ENCODE measurements at places on chromosomes 6 and 20.

DNA sequence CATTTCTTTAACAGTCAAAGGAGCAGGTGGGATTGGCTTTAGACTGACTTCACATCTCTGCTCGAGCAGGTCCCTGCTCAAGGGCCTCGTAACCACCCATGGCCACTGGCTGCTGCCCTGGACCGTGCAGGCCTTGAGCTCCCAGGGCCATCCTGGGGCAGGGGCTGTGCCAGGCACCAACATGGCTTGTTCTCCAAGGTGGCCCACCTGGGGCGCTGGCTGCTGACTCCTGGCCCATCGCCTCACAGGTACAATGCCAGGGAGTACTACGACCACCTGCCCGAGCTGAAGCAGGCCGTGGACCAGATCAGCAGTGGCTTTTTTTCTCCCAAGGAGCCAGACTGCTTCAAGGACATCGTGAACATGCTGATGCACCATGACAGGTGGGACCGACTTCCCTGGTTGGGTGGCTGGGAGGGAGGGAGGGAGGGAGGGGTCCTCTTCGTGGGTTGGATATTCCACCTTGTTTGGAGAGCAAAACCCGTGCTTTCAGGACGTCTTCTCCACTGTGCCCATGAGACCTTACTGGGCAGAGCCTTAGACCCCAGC is 46.1 kb downstream of the PYGB start:
- DNase-seq: no peak

DNA sequence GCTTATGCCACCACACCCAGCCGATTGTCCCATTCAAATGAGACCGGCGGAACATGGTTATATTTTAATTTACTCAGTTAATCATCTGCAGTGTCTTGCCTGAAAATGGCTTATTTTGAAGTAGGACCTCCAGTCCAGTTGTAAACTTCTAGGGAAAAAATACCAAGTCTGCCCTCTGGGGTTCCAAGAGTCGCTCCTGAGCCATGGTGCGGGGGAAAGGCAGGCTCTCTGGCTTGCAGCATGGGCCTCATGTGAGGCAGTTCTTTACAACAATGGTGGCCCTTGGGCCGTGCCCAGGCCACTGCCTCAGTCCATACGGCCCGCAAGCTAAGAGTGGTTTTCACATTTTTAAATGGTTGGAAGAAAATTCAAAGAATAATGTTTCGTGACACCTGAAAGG is 62.7 kb upstream of the XRN2 start:
- no peak for DNase-seq

DNA sequence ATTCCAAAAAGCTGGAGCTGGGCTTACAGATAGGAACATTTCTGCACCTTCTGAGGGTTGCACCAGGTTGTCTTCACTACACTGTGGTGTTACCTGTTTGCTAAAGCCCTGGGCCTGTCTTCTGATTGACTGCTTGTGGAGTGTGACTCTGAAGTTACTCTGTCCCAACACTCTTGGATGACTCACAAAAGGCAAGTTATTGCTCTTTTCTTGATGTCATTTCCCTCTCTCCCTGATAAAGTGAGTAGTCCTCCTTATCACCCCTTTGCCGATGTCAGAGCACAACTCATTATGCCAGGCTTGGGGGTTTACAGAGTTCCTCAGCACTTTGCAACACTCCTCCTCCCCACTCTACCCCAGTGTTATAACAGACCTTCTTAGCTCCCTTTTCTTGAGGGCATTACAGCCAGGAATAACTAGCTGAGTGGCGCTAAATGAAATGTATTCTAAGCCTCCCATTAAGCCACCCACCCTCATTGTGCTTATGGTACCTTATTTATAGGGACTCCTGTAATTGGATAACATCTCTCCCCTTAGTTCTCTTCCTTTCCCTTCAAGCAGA is 36.1 kb upstream of the NKX2-4 start:
- no peak for DNase-seq

GRCh38 chr6:29611426-29611825 is 21.6 kb downstream of the GABBR1 start:
- no peak for DNase-seq

DNA sequence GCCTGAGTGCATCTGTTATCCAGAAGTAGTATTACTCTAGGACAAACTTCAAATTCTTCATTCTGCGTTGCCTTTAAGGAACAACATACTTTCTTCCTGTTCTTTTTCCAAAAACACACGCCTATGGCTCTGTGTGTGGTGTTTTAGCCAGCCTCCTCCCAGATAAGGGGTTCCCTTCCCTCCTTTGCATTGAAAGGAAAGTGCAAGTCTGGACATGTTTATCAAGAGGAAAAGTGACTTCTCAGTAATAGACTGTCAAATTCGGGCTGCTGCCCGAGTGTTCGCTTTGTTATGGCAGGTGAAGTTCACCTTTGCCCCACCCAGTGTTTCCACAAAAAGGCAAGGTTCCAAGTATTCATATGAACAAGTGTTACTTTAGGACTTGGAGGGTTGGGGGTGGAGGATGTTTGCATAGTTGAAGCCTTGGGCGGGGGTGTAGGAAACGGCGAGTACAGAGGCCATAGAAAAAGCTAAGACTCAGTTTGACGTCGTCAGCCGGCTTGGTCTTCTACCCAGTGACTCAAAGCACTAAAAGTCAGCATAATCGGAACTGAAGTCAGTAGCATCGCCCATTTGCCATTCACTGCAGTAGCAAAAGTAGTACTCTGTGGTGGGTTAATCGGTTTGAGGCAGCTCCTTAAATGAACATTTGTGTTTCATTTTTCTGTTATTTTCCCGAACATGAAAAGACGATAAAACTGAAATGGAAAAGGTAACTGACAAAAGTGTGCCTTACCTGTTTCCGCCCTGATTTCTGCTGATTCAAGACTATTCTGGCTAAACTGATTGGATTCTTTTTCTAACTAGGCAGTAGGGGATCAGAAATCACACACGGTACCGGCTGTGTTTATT is 12.5 kb downstream of the PRDM1 start:
- peak; percentile 83 for DNase-seq

- no peak for DNase-seq
Observed at GRCh38 chr20:24693466-24694156, 224.2 kb downstream of the SYNDIG1 start.

- DNase-seq: no peak
Observed at GRCh38 chr6:147782302-147782701, 273.8 kb downstream of the SAMD5 start.

DNA sequence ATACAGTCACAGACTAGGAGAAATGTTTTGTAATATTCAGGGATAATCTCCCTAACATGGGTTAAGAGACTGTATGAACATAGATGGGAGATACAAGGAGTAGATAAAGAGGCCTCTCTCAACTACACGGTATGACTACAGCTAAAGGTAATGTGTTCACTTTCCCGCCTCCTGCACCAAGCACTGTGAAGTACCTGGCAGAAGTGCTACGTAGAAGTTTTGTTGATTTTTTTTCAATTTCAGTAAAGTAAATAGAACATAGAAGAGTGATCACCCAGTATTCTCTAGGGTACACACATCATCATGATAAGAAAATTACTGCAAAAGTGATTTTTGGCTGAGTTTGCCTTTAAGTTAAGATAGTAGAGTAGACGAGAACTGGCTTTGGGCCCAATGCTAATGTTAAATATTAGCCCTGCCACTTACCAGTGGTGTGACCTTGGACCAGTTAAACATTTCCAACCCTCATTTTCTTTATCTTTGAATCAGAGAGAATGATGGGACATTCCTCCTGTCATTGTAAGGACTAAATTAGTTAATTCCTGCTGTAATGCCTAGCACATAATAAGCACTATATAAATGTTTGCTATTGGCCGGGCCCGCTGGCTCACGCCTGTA is 183.6 kb downstream of the COL9A1 start:
- no peak for DNase-seq

DNA sequence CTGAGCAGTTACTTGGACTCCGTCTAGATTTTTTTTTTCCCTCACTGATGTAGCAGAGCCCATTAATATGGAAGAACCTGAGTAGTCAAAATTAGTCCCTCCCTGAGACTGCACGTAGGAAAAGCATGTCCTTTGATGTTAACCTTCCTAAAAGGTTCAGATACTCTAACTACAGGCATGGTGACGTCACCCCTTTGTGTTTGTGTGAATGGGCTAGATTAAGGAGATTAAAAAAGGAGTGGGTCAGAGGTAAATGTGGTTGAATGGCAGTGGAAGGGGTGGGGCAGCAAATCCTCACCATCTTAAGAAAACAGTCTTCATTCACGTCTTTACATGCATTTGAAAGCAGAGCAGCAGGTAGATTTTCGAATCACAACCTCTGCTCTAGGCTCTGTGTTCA is 521.1 kb downstream of the TFAP2B start:
- DNase-seq: no peak

GRCh38 chr6:141634269-141634668 is 498.5 kb upstream of the GJE1 start:
- DNase-seq: no peak

DNA sequence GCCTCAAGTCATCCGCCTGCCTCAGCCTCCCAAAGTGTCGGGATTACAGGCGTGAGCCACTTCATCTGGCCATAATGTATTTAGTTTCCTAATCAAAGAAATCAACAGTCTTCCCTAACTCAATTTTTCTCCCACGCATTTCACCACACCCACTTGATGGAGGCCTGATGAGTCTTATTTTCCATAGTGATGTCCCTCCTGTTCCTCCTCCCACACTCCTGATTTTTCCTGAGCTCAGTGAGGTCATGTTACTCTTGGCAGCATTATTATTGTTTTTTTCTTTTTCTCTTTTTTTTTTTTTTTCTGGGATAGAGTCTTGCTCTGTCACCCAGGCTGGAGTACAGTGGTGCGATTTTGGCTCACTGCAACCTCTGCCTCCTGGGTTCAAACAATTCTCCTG is 8.9 kb downstream of the ABRACL start:
- DNase-seq: no peak

DNA sequence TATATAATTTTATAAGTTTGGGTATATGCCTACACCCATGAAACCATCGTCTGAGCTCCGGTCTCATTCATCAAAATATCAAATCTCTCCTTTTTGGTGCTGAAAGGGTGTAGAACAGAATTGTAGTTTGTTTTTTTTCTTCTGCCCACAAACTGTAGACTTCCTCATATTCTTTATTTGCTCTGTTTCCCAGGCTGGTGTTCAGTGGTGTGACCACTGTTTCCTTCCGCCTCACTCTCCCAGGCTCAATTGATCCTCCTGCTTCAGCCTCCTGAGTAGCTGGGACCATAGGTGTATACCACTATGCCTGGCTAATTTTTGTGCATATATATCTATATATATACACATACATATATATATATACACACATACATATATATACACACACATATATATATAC is 139.6 kb upstream of the HCRTR2 start:
- DNase-seq: no peak

DNA sequence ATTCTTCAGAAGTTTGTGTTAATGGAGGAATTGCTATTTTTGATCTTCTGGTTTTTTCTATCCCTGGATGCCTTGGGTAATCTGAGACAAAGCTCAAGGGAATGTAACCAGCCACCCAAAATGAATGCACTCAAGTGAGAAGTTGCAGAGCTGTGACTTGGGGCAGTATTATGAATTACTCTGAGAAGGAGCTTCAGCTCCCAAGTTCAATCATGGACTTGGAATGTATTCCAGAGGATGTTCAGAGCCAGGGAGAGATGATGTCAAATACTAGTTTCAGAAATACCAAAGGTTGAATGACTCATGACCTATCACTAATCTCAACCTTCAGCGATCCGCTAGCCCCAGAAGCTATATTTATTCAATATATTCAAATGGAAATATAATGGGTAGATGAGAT is 375.2 kb upstream of the PLCB4 start:
- DNase-seq: no peak

GRCh38 chr20:11646359-11646758 is 271.3 kb upstream of the BTBD3 start:
- DNase-seq: no peak

DNA sequence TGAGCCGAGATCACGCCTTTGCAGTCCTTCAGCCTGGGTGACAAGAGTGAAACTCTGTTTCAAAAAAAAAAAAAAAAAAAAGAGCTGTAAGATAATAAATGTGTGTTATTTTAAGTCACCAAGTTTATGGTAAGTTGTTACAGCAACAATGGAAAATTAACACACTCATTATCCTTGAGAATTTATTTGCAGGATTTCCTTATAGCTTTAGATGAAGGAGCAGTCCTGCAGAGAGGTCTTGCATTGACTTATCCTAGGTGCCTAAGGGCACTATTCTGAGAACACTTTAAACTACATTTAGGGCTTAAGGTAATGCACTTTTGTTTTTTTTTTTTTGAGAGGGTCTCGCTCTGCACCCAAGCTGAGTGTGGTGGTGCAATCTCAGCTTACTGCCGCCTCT is 13.8 kb upstream of the SCAF8 start:
- no peak for DNase-seq

DNA sequence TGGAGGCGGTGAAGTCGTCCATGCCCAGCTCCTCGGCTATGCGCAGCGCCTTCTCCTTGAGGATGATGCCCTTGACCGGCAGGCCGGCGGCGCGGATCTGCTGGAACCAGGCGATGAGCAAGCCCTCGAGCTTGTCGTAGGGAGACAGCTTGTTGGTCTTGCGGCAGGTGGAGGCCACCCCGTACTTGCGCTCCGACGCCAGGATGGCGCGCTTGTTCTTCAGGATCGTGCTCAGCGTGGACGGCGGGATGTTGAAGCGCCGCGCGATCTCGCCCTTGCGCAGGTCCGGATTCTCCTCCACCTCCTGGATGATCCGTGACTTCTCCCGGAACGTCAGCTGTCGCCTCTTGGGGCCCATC is 435 bp downstream of the CENPB start:
- peak; percentile 42 for DNase-seq

DNA sequence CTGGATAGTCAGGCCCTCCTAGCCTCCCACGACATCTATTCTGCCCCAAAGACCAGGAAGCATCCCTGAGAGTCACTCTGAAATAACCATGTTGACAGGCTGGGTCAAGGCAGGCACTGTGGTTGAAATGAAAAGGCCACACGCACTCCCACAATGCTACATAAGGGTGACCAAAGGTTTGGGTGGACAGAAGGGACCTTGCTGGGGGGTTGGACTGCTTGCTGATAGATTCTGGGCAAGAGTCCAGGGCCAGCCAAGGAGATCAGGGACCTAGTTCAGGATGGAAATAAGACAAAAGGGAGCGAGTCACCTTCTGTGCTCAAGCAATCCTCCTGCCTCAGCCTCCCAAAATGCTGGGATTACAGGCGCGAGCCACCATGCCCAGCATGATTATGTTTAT is 32.5 kb upstream of the DSN1 start:
- no peak for DNase-seq

GRCh38 chr20:64146936-64147477 is 17.2 kb upstream of the MYT1 start:
- no peak for DNase-seq

GRCh38 chr6:135972586-135972985 is 121.1 kb downstream of the PDE7B start:
- DNase-seq: no peak

- no peak for DNase-seq
Observed at GRCh38 chr20:39376788-39377187, 414.6 kb downstream of the DHX35 start.

- DNase-seq: no peak
Observed at GRCh38 chr6:161023316-161023715, 31.7 kb downstream of the MAP3K4 start.

GRCh38 chr6:101454106-101454676 is 60.7 kb downstream of the GRIK2 start:
- DNase-seq: no peak

GRCh38 chr20:21265261-21266190 is 37.6 kb upstream of the XRN2 start:
- DNase-seq: no peak

- DNase-seq: no peak
Observed at GRCh38 chr6:34718976-34719375, 22.4 kb upstream of the ILRUN start.

All from CD4-positive, alpha-beta T cell treated with Interleukin-17A for 1 hour (primary cell).